ENCODE measurements at places on chromosomes 13 and 19. TPM values are rescaled to one million over a fixed set of nuclear protein-coding genes. Genes with fewer than 3 reads are reported as not detected.

Gene C19orf67
- total RNA-seq = 0.34 TPM

Gene ZNF534
- not detected for total RNA-seq

Gene KLK12
- total RNA-seq = not detected

Gene SIAH3
- 0.15 TPM for total RNA-seq

Gene SIGLECL1
- total RNA-seq = not detected

Gene PEPD
- 24.6 TPM for total RNA-seq

Gene TSPAN16
- total RNA-seq = not detected

Gene SLC10A2
- not detected for total RNA-seq

Gene NLRP5
- not detected for total RNA-seq

Gene IL12RB1
- total RNA-seq = 18.0 TPM

Gene SHD
- not detected for total RNA-seq

Gene SIGLEC14
- total RNA-seq = 2.4 TPM

GRCh38 chr19:48780631-48781391, 25.5 kb downstream of the FGF21 start:
- H3K4me1 ChIP-seq = no peaks in the 10 kb centered on the region
- H3K27ac ChIP-seq = no peak overlapping the region
- no peak overlapping the region for H3K4me3 ChIP-seq
- H3K36me3 ChIP-seq = no peaks in the 10 kb centered on the region
- no peak for DNase-seq
- no peaks in the 10 kb centered on the region for H3K27me3 ChIP-seq

DNA sequence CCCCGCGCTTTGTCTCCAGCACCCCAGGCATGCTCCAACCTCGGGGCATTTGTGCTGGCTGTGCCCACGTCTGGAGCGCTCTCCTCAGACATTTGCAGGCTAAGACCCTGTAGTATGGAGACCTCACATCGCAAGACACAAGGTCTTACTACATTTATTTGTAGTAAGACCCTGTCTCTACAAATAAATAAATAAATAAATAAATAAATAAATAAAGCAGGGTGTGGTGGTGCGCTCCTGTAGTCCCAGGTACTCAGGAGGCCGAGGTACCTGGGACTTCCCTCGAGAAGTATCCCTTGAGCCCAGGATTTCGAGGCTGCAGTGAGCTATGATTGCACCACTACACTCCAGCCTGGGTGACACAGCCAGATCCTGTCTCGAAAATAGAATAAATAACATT, 4.6 kb downstream of the NXNL1 start:
- no peak overlapping the region for H3K27ac ChIP-seq
- H3K4me3 ChIP-seq = no peak overlapping the region
- no peaks in the 10 kb centered on the region for H3K27me3 ChIP-seq
- no peak for DNase-seq
- no peaks in the 10 kb centered on the region for H3K4me1 ChIP-seq
- no peaks in the 10 kb centered on the region for H3K36me3 ChIP-seq

- H3K27ac ChIP-seq = no peak overlapping the region
- no peak for DNase-seq
- no peak overlapping the region for H3K4me3 ChIP-seq
- no peaks in the 10 kb centered on the region for H3K36me3 ChIP-seq
Measured at GRCh38 chr13:72864142-72865011, 82.4 kb downstream of the PIBF1 start.

DNA sequence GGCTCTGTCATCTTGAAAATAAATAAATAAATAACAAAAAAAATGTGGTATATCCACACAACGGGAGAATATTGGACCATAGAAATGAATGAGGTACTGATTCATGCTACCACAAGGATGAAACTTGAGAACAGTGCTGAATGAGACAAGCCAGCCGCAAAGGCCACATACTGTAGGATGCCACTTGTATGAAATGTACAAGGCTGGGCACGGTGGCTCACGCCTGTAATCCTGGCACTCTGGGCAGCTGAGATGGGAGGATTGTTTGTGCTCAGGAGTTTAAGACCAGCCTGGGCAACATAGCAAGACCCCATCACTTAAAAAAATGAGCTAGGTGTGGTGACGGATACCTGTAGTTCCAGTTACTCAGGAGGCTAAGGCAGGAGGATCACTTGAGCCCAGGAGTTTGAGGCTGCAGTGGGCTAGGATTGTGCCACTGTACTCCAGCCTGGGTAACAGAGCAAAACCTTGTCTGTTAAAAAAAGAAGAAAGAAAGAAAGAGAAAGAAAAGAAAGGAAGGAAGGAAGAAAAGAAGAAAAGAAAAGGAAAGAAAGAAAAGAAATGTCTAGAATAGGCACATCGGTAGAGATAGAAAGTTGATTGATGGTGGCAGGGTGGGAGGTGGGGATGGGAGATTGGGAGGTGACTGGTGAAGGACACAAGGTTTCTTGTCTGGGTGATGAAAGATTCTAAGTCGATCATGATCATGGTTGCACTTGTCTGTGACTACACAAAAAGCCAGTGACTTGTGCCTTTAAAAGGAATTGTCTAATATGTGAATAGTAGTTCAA, 20.3 kb downstream of the HPN start:
- no peaks in the 10 kb centered on the region for H3K27me3 ChIP-seq
- no peak overlapping the region for H3K4me3 ChIP-seq
- DNase-seq = no peak
- H3K27ac ChIP-seq = no peak overlapping the region

DNA sequence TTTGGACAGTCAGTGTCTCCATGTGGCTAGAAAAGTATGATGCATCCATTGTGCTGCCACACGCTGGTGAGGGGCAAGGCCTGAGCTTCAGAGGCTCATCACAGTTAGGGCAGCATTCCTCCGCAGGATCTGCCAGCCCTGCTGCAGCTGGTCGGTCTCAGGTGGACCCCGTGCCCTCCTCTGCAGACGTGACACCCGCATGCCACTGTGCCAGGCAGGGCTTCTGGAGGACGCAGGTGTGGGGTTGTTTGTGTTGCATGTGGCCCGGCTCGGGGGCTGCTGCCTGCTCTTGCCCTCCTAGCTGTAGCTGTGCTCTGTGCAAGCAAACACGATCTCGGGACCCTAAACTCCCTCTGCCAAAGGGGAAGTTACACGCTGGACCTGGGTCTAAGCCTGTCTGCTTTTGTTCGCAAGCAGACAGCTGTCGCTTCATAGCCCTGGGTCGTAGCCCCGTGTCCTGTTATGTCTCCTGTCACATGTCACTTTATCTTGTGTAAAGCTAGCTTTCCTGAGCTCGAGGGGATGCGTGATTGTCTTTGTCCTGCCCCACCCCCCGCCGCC, 45.3 kb downstream of the SLC7A9 start:
- no peak for DNase-seq
- H3K27me3 ChIP-seq = peaks cover 3% of the 10 kb centered on the region
- no peak overlapping the region for H3K27ac ChIP-seq
- no peak overlapping the region for H3K4me3 ChIP-seq
- no peaks in the 10 kb centered on the region for H3K36me3 ChIP-seq
- no peaks in the 10 kb centered on the region for H3K4me1 ChIP-seq

DNA sequence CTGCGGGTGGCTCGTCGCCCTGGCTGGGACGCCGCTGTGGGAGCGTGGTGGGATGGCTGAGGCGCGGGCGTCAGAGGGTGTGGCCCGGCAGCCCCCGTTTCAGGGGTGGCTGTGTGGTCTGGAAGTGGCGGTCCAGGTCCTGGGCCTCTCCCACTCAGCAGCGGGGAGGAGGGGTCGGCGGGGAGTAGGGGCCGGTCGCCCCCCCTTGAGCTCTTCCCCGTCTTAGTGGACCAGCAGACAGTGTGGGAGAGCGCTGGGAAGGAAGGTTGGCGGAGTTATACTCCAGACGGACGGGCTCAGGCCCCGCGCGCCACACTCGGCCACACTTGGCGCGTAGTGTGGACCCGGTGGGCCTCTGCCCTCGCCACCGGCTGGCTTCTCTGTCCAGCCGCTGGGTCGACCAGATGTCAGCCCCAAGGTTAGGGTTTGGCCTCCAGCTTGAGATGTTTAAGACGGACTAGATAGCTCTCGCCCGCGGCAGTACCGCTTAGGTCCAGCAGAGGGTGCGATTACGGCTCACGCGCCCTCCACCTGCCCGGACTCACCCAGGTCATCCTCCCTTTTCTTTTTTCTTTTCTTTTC, 21.7 kb upstream of the ZNF429 start:
- DNase-seq = peak; percentile 63
- H3K27ac ChIP-seq = no peak overlapping the region
- H3K4me3 ChIP-seq = no peak overlapping the region
- no peaks in the 10 kb centered on the region for H3K4me1 ChIP-seq
- H3K36me3 ChIP-seq = no peaks in the 10 kb centered on the region
- no peaks in the 10 kb centered on the region for H3K27me3 ChIP-seq

- no peaks in the 10 kb centered on the region for H3K36me3 ChIP-seq
- DNase-seq = no peak
- H3K27ac ChIP-seq = no peak overlapping the region
- H3K27me3 ChIP-seq = no peaks in the 10 kb centered on the region
- H3K4me1 ChIP-seq = no peaks in the 10 kb centered on the region
Measured at GRCh38 chr13:70908795-70909194, 800.5 kb upstream of the KLHL1 start.

DNA sequence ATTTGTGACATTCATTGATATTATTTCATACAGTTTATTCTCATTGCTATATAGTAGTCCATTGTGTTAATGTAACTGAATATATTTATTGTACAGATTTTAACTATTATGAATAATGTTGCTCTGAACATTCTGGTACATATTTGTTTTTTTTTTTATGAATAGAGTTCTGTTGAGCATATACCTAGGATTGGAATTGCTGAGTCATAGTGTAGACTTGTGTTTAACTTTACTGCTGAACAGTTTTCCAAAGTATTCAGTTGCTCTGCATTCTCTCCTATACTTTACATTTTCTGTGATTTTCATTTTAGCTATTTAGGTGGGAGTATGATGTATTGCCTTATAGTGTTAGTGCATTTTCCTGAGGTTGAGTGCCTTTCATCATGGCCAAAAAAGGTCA, 97.5 kb downstream of the MAB21L1 start:
- H3K4me3 ChIP-seq = no peak overlapping the region
- no peaks in the 10 kb centered on the region for H3K27me3 ChIP-seq
- H3K36me3 ChIP-seq = no peaks in the 10 kb centered on the region
- no peak for DNase-seq

- no peaks in the 10 kb centered on the region for H3K4me1 ChIP-seq
- no peaks in the 10 kb centered on the region for H3K36me3 ChIP-seq
Measured at GRCh38 chr13:44151474-44151873, 222.2 kb upstream of the SERP2 start.

DNA sequence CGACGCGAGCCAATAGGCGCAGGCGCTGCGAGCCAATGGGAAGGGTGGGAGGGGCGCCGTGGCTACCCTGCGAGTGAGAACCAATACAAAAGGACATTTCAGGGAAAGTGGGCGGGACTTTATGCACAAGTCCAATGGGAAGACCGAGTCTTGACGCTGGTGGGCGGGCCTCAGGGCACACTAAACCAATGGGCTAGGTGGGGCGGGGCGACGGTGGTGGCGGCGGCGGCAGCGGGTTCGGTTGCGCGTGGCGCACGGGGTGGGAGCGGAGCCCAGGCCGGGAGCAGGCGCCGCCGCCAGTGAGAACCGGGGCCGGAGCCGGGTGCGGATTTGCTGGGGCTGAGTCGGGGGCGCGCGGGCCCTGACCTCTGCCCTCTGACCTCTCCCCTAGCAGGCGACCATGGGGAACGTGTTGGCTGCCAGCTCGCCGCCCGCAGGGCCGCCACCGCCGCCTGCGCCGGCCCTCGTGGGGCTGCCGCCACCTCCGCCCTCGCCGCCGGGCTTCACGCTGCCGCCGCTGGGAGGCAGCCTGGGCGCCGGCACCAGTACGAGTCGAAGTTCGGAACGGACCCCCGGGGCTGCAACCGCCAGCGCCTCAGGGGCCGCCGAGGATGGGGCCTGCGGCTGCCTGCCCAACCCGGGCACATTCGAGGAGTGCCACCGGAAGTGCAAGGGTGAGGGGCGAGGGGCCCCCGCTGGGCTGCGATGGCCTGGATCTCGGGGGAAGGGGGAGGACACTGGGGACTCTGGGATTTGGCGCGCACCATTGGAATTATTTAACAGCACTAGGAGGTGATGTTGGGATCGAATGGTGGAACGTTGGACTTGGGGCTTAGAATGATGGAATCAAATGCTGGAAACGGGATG, at the start of gene TOMM40:
TOMM40 (plus strand) TSS at position 239 of the 867 bp plus-strand sequence; CDS start at position 401, 162 bp downstream.
- no peak for DNase-seq
- peaks cover 10% of the 10 kb centered on the region for H3K4me1 ChIP-seq
- H3K4me3 ChIP-seq = peak within 1 kb of the TSS; percentile 69
- H3K36me3 ChIP-seq = peaks cover 13% of the 10 kb centered on the region
- no peaks in the 10 kb centered on the region for H3K27me3 ChIP-seq

- H3K4me1 ChIP-seq = no peaks in the 10 kb centered on the region
- no peak for DNase-seq
- H3K36me3 ChIP-seq = no peaks in the 10 kb centered on the region
Measured at GRCh38 chr13:20460761-20461160, 64.9 kb downstream of the CRYL1 start.

DNA sequence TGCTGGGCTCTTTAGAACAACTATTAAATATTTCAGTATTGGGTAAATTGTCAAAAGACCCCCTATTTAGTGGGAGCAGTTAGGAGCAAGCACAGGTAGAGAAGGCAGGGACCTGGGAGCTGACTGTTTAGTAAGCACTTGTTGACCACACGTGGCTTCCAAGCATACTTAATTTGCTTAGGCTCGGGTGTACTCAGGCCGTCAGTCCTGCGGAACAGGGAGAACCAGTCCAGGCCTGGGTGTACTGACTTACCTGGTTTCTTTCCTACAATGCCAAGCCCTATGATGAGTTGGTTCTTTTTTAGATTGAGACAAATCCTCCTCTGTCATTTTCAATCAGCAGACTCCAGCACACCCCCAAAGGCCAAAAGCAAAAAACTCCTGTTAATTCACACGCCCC, 90.0 kb downstream of the WDFY2 start:
- no peaks in the 10 kb centered on the region for H3K4me1 ChIP-seq
- no peak overlapping the region for H3K27ac ChIP-seq
- H3K36me3 ChIP-seq = no peaks in the 10 kb centered on the region
- no peak overlapping the region for H3K4me3 ChIP-seq
- no peak for DNase-seq

DNA sequence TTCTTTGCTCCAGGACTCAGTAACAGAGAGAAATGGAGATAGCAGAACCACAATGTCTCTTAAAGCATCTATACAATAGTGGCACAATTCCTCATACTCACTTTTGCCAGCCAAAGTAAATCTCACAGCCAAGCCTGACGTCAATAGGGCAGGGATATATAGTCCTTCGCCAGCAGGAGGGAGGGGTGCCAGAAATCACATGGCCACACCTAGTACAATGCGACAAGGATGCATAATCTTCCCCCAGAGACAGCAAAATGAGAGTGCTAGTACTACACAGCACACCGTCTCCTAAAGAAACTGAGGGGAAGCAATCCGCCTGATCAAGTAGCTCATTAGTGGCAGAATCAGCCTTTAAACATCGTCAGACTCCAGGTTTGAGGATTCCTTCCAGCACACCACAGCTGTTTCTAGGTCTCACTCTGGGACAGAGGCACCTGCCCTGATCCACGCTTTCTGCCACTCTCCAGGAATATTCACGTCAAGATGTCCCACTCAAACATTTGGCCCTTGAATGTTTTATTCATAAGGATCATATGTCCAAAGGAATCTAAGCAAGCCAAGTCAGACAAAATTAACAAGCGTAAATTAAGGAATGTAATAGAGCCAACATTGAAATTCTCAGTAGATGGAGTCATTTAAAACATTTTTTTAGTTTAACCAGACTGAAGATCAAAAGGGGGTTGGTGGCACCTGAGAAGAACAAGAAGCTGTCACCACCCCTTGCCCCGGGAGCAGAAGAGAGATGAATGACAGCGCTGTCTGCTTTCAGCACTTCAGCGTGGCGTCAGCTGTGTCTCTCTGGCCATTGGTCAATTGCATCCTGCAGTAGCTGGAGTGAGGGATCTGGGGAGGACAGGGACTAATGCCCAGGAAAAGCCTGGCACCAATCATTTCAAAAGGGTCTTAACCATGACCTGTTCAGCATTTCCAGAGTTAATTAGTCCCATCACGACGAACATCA, 63.5 kb upstream of the SERP2 start:
- no peak for DNase-seq
- H3K27ac ChIP-seq = no peak overlapping the region
- no peaks in the 10 kb centered on the region for H3K36me3 ChIP-seq
- no peak overlapping the region for H3K4me3 ChIP-seq
- peaks cover 10% of the 10 kb centered on the region for H3K4me1 ChIP-seq
- no peaks in the 10 kb centered on the region for H3K27me3 ChIP-seq

Data from naive thymus-derived CD4-positive, alpha-beta T cell (primary cell).